ENCODE measurements at places on chromosomes 7 and 10.

- no peak for DNase-seq
These were observed 121.6 kb downstream of the RELN start for GRCh38 chr7:103867874-103868273.

GRCh38 chr10:85492684-85493083 lies 873.9 kb downstream of the GRID1 start:
- DNase-seq, result no peak

DNA sequence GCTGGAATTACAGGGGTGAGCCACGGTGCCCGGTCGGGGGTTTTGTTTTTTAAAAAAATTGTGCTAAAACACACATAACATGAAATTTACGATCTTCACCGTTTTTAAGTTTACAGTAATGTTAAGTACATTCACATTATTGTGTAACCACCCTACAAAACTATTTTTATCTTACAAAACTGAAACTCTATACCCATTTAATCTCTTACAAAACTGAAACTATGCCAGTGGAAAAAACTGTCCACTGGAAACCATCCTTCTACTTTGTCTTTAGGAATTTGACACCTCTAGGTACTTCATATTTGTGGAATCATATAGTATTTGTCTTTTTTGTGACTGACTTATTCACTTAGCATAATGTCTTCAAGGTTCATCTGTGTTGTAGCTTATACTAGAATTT lies 1.0 kb upstream of the PSMC2 start:
- no peak for DNase-seq

DNA sequence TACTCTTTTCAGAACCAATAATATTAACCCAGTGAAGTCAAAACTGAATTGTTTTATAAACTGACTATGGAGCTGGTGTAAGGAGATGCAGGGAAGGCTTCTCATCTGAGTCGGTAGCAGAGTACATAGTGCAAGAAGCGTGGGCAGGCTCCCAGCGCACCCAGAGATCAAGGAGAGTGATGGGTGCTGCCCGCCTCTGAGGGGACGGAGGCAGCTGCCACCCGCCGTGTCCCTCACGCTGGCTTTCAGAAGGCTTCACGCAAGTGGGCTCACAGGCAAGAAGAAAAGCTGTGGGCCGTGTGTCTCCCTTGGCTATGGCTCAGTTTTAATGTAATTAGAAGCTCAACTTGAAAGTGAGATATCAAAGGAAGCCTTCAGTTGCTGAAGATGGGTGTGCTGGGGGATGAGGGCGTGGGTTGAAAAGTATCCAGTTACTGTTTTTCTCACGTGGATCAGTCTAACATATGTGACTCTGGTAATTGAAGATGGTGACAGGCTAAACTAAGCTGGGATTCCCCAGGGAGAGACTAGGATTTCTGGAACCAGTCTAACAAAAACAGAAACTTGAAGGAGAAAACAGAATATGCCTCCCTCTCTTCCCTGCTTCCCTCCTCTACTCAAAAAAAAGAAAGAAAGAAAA lies 159.9 kb downstream of the MGMT start:
- no peak for DNase-seq

GRCh38 chr10:70292004-70292403 lies 8.2 kb upstream of the NPFFR1 start:
- no peak for DNase-seq

- DNase-seq, result no peak
These were observed 820.0 kb downstream of the XPNPEP1 start for GRCh38 chr10:109103278-109103677.

DNA sequence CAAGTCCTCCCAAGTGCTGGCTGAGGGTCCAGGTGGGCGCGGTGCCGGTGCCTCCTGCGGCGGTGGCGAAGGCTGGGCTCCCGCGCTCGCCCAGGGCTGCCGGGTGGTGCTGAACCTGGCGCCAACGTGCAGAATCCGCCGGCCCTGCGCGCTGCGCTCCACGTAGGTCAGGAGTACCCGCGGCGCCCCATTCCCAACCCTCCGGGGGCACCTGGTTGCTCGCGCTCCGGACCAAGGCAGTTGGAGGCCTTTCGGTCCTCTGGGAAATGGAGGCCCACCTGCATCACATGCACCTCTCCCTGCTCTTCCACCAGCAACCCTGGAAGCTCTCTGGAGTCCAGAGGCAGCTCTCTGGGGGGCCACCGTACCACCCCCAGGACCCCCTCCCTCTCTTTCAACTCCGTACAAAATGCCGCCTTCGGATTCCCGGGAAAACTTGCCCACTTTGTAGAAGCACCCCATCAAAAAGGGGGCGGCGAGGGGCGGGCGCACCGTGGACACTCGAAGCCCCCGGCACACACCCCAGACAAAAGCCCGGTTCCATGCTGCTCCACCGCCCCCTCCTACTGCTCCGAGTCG lies 745 bp downstream of the SLC16A9 start:
- DNase-seq, result no peak

- no peak for DNase-seq
These were observed 37.4 kb upstream of the DUSP5 start for GRCh38 chr10:110460111-110460809.

DNA sequence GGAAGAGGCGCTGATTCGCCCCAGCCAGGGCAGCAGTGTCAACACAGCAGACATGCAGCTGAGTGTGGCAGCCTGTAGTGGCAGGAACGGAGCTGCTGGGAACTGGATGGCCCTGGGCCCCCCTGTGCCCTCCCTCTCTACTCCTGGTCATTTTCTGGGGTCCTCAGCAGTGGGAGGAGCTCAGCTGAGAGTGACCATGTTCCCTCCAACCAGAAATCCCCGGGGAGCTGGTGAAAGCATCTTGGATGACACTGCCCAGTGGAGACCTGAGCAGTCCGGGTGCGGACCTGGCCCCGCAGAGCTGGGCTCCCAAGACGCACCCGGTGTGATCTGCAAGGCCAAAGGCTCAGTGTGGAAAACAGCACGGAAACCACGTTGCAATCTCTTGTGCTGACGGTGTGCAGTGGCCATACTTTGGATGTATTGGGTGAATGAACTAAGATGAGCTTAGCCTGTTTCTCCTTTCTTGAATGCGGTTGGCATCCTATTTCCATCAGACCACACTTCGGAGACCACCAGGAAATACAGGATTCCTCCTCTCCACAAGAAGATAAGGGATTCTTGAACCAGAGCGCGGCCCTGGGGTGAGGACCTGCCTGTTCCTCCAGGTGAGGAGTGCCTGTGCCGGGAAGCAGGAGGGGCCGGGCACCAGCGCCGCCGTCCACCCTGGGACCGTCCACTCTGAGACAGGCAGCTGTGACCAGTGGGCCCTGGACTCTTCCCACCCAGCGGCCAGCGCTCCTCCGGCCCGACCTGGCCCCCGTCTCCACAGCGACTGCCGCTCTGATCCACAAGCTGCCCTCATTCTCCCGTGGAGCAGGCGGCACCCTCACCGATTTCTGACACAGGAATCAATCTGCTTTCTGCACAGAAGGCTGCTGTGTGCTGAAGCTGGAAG lies 93.5 kb upstream of the DIP2C start:
- DNase-seq, result no peak

DNA sequence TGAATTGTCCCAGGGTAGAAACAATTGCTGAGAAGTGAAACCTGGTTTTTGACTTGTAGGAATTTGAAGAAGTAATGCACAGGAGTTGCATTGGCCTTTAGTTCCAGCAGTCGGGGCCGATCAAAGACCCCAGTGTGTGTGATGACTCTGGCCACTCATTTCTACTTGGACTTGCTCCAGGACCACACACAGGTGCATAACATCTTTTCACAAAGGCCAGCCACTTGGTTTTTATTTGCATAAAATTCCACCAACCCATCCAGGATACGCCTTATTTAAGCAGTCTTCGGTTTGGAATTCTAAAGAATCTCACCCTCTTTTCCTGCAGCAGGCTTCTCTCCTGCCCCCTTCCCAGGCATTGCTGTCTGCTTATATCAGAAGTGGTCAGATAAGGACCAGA lies 162.0 kb upstream of the HABP2 start:
- DNase-seq, result no peak

GRCh38 chr10:681670-682318 lies 7.7 kb downstream of the DIP2C start:
- no peak for DNase-seq

- DNase-seq, result no peak
These were observed 1362.8 kb downstream of the XPNPEP1 start for GRCh38 chr10:108560488-108560887.

- DNase-seq, result no peak
These were observed 17.3 kb downstream of the CAMK2B start for GRCh38 chr7:44307905-44308595.

- DNase-seq, result no peak
These were observed 60.0 kb upstream of the CYTH3 start for GRCh38 chr7:6332386-6332785.

GRCh38 chr10:77970869-77971803 lies 44.6 kb upstream of the DLG5 start:
- peak; percentile 96 for DNase-seq

GRCh38 chr7:963236-964078 lies 9.0 kb upstream of the ADAP1 start:
- DNase-seq, result no peak

DNA sequence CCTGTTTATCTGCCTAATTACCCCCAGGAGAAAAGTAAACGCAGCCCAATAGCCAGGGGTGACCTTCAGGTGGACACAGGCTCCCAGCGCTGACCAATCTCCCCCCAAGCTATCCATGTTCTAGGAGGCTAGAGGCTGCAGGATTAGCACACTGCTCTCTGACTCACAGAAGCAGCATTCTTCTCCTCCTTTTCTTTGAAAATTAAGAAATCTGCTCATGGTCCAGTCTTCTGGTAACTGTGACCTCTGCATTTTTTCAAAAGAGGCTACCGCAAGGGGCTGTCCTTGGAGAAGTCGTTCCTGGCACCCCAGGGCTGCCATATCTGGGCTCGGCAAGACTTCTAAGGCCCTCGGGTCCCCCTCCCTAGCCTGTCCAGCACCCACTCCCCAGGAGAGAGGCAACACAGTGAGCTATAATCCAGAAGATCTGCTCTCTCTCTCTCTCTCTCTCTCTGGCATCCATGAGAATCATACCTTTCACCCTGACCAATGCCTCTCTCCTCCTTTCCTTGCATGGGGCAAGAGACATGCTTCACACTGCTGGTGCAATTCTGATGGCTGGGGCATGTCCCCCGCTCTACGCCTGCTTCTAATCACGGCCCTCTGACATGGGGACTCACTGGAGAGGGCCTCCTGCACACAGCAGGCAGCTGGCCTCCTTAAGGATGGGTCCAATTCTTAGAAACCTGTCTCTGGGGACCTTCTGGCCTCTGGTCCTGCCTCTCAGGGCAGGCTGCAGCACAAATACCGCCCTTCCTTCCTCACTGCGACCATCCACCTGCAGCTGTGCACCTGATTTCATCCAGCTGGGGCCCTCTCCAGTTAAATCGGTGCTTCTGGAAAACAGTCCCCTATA lies 27.3 kb downstream of the ANXA11 start:
- DNase-seq, result peak; percentile 66

DNA sequence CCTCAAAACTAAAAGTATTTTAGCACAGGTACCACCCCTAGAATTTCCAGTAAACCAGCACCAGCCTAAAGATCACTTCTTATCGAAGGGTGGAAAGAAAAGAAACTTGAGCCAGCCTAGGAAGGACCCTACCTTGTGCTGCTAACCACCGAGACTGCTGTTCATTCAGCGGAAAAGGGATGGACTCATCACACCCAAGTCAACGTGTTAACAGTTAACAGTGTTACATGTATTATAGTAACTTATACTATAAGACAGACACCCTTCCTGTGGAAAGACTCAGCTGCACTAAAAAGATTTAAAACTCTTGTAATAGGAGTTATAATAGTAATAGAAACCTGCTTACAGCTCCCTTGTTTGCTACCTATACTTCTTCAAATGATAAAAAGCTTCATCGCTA lies 39.8 kb downstream of the MINDY4 start:
- DNase-seq, result no peak

- no peak for DNase-seq
These were observed 198.6 kb downstream of the TRIL start for GRCh38 chr7:28759475-28759971.

- DNase-seq, result no peak
These were observed 28.6 kb downstream of the WAC start for GRCh38 chr10:28561531-28561930.

GRCh38 chr10:113493882-113494301 lies 59.0 kb upstream of the HABP2 start:
- no peak for DNase-seq

DNA sequence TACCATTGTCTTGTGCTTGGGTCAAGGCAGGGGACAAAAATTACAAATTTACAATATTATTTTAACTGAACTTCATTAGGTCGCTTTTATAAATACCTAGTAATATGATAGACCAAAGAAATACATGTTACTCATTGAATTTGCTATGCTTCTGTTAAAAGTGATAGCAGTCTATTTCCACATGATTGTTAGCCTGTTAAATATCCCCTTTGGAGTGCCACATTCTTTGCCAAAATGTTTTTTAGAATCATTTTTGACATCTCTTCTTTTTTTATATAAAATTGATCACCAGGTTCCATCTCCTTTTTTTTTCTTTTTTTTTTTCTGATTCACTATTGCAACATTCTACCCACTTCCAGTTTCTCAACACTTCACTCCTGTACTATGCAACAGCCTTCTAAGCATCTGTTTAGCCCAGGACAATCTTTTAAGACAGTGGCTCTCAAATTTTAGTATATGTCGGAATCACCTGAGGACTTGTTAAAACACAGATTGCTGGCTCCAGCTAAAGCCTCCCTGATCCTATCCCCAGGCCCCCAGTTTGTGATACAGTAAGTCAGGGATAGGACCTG lies 16.4 kb upstream of the NDUFA5 start:
- no peak for DNase-seq

DNA sequence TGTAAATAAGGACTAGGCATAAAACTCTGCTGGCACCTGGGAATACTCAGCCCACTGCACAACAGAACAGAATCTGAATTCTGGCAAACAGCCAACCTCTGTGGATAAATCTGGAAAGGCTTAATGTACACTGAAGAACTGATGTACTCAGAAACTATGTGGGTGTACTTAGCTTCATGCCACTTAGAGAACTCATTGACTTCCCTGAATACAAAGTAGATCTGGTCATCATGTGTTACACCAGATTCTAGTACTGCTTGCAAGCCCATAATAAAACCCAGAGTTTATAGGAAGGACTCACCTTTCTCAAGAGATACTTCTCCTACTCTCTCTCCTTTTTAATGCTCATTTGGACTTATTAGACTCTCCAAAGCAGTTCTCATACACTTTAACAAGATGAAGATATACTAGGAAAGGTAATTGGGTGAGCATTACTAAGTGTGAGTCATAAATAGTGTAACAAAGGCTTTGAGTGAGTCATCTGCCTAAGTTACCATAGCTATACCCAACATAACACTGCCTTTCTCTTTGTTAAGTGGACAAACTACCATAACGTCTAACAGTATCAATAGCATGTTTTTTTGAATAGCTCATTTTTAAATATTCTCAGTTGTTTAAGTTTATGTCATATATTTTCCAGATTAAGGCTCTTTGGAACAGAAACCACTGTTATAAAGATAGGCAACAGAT lies 309.1 kb downstream of the MDFIC start:
- peak; percentile 89 for DNase-seq

DNA sequence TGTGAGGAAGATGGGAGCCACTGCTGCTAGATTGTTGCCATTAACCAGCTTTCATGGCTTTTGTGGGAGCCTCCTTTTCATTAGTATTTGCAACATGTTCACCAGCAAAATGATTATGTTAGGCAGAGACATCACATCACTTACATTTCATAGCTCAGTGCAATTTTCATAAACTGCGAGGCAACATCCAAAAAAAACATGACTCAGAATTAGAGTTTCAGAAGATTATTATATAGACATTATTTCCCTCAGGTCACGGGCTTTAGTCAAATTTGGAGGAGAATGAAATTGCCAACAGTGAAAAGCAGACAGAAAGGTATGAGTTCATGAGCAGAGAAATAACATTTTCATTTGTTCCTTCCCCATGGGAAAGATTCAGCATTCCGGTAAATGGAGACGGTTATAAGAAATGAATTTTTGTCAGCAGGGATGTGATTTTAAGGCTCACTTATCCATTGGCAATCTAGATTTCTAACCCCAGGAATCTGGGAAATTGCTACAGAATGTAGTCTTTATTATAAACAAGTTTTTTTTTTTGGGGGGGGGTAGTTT lies 573.2 kb downstream of the AUTS2 start:
- DNase-seq, result no peak
